ENCODE measurements at places on chromosomes 2 and 18. TPM values are rescaled to one million over a fixed set of nuclear protein-coding genes. Genes with fewer than 3 reads are reported as not detected.

ADCYAP1 gene
- not detected for total RNA-seq

HRH4 gene
- total RNA-seq, result not detected

ANO7 gene
- total RNA-seq, result 1.4 TPM

GCG gene
- not detected for total RNA-seq

PLA2R1 gene
- total RNA-seq, result not detected

SPATA3 gene
- not detected for total RNA-seq

LTBP1 gene
- total RNA-seq, result 3.5 TPM

Measured in natural killer cell (primary cell).